NCI-H1092 (cell line): ENCODE measurements at places on chromosomes 4 and X.

DNA sequence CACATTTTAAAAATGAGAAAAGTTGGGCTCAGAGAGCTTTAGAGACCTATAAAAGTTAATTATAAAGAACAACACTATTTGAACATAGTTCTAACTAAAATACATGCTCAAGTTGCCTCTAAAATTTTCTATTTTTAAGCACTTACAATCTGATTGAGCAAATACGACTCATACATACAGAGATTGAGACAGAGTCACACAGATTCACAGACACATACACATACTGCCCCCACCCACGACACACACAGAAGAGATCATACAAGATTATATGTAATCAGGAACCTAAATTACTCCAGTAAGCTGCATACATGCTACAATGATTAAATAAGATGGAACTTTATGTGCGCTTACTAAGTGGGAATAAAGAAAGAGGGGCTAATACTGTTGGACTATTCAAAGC lies 2.7 kb upstream of the ASB5 start:
- DNase-seq = no peak

DNA sequence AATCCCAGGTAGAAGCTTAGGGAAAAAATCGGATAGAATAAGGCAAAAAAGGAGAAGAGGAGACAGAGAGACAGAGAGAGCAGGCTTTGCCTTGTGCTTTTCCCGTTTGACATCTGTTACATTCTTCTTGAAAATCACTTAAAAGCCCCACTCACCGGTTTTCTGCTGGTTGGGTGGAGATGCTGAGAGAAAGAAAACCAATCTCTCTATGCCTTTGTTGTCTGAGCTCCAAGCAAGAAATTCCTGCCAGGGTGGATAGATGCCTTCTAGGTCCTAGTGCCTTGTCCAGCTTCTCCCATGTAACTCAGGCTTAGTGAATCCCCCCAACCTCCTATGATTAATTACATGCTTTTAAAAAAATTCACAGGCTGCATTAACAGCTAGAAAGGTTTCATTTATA lies at the start of gene DCX:
Gene DCX (minus strand): TSS at position 210 of the 400 bp plus-strand sequence. CDS start 1,794 bp downstream, outside the sequence.
- DNase-seq = peak; percentile 38

DNA sequence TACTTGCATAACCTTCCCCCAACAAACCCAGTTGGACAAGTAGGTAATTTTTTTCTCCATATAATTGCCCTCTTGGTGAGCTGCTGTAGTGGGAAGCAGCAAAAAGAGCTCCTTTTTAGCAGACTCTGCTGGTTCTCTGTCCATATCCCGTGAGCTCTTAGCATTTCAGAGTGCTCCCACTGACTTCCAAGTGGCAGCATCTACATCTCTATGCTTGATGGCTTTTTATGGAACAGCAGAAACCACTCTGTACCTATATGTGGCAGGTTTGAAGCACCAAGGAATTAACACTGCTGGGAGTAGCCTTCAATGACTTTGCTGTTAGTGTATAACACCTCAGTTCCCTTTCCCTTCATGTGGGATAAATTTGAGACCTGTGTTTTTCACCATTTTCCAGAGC lies 168.4 kb upstream of the NHS start:
- no peak for DNase-seq

GRCh38 chrX:37993837-37994619 lies 12.3 kb upstream of the SYTL5 start:
- DNase-seq = peak; percentile 54

DNA sequence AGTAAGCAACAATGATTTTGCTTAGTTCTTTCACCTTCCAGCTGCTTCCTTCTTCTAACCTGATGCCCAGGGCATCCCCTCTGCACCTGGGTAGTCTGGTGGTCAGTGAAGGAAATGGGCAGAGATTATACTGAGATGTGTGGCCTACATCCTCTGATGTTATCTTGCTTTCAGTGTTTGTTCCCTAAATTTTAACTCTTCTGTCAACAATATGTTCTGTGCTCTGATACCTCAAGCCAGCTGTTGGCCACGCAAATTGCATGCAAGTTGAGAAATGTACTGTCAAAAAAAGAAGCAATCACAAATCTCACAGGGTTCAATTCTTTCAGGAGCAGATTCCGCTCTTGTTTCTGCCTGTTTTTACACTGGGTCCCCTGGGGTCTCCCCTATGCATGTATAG lies 73.8 kb downstream of the FBXW7 start:
- no peak for DNase-seq

GRCh38 chrX:103153661-103154060 lies 60.7 kb upstream of the NXF3 start:
- no peak for DNase-seq

DNA sequence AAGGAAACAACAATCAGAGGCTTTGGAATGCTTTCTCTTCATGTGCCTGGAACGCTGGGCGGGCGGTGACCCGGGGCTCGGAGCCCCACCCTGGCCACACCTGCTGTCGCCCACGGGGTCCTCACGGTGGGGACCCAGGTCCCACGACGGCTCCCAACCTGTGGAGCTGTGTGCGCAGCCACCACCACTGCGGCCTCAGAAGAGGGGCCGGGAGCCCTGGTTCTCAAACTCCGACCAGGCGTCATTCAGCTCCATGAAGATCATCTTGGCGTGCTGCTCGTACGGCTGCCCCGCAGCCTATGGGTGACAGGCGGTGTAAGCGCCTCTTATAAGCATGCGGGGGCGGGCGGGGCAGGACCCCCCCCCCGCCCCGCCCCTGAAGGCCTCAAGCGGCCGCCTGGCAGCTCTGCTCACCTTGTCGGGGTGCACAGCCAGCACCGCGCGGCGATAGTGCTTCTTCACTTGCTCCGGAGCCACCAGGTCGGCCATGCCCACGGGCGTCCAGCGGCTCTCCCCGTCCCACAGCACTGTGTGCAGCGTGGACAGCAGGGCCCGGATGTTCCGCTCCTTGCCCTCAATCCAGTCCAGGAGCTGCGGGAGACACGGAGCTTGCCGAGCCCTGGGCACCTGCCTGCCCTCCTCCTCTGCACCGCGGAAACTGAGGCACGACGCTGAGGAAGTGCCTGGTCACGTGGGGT lies 23.7 kb upstream of the CPLX1 start:
- DNase-seq = no peak

- DNase-seq = no peak
These were observed 168.0 kb downstream of the GALNTL6 start for GRCh38 chr4:171981185-171981584.

DNA sequence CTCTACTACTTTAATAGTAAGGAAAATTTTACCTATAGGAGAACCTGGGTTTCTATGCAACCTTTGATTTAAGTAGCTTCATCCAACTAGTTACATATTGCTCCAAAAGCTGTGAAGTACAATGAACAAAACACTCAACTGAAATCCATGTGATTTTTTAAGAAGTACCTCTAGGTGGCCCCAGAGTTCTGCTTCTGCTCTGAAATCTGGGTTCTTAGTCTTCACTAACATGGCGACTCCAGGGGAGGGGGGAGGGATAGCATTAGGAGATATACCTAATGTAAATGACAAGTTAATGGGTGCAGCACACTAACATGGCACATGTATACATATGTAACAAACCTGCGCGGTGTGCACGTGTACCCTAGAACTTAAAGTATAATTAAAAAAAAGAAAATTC lies 73.4 kb upstream of the MAGEB2 start:
- DNase-seq = peak; percentile 13

DNA sequence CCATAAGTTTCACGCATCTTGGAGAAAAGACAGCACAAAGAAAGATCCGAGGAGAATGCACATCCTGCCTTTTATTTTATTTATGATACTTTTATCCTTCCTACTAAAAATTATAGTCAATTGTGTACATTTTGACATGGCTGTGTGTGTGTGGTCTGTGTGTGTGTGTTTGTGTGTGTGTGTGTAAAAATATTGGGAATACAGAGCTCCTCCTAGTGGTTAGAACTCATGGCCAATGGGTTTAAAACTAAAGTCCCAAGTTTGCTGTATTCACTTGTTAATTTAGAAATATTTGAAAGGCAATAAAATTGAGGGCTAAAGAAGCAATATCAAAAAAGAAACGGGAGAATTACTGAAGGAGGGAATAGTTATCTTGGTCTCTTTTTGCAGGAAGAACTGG lies 47.5 kb downstream of the NKX6-1 start:
- no peak for DNase-seq

- no peak for DNase-seq
These were observed 40.6 kb upstream of the ADGRA3 start for GRCh38 chr4:22556495-22556894.

GRCh38 chrX:38311743-38312142 lies 15.6 kb downstream of the RPGR start:
- DNase-seq = no peak

- no peak for DNase-seq
These were observed 411 bp upstream of the VEGFC start for GRCh38 chr4:176793060-176793605.

DNA sequence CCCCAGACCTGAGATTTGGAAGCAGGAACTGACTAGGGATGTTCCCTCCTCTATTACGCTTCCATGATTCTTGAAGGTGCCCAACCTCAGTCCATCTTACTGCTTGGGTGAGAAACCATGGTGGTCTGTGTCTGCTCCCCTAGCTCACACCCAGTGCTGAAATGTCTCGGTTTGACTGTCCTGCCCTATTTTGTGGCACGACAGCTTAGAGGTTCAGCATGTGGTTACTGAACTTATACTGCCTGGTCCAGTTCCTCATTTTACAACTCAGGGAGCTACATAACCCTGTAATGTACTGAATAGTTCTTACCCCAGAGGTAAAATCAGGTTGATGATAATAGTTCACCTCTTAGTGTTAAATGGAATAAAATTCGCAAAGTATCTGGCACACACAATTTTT lies 203.1 kb downstream of the RBM46 start:
- no peak for DNase-seq

GRCh38 chr4:68718447-68719074 lies 48.1 kb upstream of the UGT2B15 start:
- DNase-seq = no peak

DNA sequence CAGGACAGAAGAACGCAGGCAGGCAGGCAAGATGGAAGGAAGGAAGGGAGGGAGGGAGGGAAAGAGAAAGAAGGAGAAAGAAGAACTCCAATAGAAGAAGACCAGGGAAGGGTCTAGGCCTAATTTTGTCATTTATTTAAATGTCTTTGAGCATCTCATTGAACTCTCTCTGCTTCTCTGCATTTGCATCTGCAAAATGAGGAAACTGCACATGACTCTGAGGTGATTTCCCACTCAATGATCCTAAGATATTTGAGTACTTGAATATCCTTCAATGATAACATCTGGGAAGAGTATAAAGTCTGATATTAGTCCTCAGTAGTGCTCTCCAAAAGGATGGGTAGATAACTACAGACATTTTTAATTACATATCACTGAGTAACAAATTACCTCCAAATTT lies 33.1 kb upstream of the RBPJ start:
- DNase-seq = no peak

GRCh38 chr4:183580849-183581248 lies 76.0 kb downstream of the ING2 start:
- no peak for DNase-seq

GRCh38 chr4:106985830-106986229 lies 50.3 kb downstream of the DKK2 start:
- no peak for DNase-seq

DNA sequence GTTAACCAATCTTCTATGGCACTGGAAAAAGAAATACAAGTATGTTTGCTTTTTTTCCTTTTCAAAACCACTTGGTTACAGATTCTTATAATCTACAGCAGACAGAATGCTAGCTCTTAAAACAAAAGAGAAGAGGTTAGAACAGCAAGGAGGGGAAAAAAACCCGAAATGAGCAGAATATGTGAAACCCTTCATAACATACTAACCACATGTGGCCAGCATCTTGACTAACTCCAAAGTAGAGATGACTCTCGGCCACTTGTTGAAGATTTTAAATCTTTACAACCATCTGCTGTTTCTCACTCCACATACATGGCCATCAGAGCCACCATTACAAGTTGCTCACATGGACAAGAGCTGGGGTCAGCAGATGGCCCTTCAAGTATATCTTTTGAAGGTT lies 100.3 kb downstream of the PAPSS1 start:
- no peak for DNase-seq

GRCh38 chrX:40062525-40063155 lies 35.1 kb downstream of the BCOR start:
- no peak for DNase-seq

GRCh38 chrX:46545111-46546005 lies at the start of gene ZNF674:
TSS of gene ZNF674 (minus strand) at chrX:46545421. CDS start at chrX:46542087, 3,334 bp downstream.
- peak; percentile 94 for DNase-seq

DNA sequence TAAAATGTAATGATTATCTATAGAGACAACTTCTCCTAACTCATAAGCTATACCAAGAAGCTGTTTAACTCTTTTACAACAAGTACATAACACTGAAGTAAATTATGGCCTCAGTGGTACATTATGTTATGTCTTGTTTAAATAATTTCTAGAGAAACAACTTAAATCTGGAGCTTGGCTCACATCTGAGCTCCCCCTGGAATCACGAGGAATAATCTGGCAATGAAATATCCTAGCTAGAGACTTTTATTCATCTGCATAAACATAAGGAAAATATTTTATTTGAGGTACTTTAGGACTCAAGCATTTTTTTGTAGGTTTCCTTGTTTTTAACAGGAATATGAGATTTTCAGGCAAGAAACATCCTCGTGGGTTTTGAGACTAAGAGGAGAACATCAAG lies 354.7 kb upstream of the SLC7A11 start:
- DNase-seq = no peak

- no peak for DNase-seq
These were observed 140.8 kb upstream of the EDNRA start for GRCh38 chr4:147340111-147340510.

- no peak for DNase-seq
These were observed 421.4 kb downstream of the TMA16 start for GRCh38 chr4:163915896-163916295.

- no peak for DNase-seq
These were observed 9.7 kb upstream of the ADRA2C start for GRCh38 chr4:3756343-3757059.

DNA sequence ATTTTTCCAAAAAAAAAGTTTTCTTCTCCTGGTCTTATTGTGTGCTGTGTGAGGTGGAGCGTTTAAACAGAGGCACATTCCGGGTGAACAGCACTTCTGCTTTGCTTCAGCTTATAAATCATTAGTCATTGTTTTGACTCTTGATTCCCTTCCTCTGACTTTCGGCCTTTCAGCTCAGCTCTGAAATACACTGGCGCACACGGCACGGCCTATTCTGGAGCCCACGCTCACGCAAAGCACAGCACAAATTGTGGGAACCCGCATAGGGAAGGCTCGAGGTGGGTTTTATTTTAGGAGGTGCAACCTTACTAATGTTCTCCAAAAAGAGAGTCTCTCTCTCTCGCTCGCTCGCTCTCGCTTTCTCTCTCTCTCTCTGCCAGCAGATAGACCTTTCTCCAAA lies 4.0 kb downstream of the POU3F4 start:
- DNase-seq = no peak

- no peak for DNase-seq
These were observed 14.6 kb downstream of the RBBP7 start for GRCh38 chrX:16855363-16856075.

GRCh38 chr4:69874507-69874906 lies 14.6 kb upstream of the SULT1E1 start:
- no peak for DNase-seq

DNA sequence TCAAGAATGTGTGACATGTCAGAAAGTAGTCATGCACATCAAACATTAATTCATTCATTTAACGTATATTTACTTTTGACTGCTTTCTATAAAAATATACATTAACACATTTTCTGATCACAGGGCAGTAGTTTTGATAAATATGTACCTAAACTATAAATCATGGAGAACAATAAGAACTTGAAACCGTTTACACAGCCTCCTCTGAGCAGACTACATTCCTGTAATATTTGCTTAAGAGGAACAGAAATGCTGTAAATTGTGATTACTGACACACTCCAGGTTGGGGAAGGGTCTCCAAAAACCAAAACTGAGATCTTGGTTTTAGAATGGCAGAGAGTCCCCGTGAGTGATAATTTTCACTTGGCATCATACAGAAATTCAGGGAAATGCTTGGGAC lies 120.7 kb upstream of the PPARGC1A start:
- no peak for DNase-seq

GRCh38 chr4:77454858-77455257 lies 150.8 kb upstream of the CXCL13 start:
- no peak for DNase-seq
